Cardiac fibroblast (primary cell): ENCODE measurements at places on chromosomes 6 and 20.

DNA sequence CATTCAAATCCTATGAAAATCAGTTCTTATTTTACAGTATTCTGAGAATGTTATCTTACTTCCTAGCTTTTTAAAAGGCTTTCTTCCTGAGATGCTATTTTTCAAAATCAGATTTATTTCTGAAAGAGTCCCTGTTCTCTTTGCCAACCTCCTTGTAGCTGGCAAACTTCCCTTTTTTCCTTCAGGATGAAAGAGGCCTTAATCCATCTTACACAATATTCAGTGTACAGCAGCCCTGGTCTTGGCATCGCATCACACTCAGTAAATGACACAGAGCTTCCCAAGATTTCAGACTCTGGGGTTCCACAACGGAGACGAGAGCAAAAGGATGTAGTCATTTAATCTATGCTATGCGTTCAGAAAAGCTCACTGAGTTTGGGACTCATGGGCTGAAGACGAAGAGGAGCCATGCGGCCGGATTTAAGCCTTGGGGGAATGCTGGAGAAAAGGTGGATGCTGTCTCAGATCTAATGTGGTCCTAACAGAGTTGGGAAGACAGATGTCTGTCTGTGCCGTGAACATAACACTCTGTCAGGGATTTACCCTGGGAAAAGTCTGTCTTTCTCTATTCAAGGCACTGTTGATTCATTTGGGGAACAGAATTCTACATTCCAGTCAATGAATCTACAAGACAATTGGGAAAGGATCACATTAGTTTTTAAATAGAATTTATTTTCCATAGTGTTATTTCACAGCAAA, 616.4 kb upstream of the AGPAT4 start:
- peak; percentile 6 for DNase-seq

- no peak for DNase-seq
These were observed 34.3 kb downstream of the RPRD1B start for GRCh38 chr20:38067717-38068365.

DNA sequence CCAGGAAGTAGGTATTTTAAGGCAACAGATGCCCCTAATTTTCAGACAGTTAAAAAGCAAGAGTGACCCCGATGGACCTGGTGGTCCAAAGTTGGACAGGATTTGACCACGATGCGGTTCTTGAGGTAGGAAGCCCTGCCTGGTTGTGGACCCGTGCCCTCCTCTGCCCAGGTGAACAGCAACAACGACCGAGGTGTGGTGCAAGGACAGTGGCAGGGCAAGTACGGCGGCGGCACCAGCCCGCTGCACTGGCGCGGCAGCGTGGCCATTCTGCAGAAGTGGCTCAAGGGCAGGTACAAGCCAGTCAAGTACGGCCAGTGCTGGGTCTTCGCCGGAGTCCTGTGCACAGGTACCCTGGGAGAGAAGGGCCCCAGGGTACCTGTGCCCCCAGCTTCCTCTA, 18.7 kb downstream of the TGM6 start:
- DNase-seq: no peak

DNA sequence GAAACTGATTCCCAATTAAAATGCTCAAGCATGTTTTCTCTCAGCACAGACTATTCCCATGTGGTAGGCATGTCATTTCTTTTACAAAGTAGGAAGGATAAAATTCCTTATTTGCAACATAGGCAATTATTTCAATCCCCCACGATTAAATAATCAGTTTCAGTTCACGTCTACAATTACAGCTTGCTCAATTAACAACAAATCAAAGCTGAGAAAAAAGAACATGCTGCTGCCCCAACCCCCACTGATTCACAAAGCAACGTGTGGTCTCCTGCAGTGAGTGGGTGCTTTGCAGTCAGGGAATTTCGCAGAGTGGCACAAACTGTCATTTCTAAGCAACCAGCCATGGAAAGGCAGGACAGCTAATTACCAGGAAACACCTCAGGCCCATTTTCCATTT, 17.0 kb downstream of the RNASET2 start:
- no peak for DNase-seq

- DNase-seq: peak; percentile 32
These were observed 85.6 kb upstream of the SSTR4 start for GRCh38 chr20:22949331-22950109.

DNA sequence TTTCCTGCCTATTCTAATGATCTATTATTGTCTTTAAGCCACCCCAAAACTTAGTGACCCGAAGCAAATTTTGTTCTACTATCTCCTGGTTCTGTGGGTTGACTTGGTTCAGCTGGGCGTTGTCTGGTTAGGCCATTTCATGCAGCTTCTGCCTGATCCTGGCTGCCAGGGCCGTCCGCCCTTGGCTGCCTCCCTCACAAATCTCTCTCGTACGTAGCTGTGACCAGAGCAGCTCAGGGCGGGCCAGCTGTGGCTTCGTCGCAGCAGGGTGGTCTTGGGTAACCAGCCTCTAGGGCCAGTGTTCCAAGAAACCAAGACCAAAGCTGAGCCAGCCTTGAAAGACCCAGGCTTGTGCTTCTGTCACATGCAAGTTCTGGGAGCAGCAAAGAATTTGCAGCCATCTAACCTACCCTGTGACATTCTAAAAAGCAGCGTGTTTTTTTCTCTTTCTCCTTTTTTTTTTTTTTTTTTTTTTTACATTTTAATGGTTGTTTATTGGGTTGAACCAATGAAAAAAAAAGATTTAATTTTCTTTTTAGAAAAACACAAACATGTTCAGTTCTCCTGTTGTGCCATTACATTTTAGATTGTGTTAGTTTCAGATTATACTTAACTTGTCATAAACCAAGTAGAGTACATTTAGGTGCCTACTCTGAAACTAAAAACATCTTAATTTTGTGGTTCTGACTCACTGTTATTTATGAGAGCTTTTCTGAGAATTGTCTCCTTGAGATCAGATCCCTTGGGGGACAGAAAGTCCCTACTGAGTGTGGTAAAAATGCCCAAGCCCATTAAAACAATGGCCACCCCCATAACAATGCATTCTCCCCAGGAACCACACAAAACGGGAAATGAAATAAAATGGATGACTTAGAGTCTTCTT, 83.9 kb downstream of the ZDHHC14 start:
- peak; percentile 20 for DNase-seq

DNA sequence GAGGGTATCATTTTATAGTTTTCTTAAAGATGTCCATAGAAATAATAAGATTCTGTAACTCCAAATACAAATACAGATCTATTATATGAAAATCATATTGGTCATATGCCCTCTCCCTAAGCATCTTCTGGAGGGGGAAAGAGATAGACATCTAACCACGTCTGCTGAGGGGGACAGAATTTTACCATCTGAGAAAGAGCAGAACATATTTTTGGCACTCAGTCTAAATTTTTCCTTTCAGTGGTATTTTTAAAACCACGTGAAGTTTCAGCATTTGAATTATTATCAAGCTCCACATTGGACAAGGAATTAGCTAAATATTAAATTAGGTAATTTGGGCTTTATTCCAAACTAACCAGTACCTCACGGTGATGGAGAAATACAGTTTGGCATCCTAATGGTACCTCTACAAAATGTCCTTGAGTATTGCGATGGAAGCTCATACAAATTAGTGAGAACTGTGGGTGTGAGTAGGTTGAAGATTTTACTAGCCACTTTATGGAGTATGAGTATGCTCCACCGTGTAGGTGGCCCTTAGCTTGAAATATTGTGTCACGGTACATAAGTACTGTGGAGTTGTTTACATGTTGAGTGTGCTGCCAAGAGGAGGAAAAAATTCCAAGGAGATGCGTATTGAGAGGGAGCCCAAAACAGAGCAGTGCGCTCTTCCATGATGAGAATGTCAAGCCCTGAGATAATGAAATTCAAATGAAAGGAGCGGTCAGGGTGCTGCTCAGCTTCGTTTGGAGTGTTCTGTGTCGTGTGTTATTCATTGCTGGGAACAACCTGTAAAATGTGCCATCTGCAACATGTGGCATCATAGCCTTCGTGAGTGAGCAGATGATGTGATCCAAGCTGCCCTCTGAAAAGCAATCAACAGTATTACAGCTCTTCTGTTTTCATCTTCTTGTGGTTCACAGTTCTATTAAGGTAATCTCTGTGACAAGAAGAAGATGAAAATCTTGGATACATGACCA, 48.4 kb upstream of the PHACTR2 start:
- no peak for DNase-seq

GRCh38 chr6:1986454-1987243, 258.8 kb downstream of the GMDS start:
- DNase-seq: peak; percentile 13

DNA sequence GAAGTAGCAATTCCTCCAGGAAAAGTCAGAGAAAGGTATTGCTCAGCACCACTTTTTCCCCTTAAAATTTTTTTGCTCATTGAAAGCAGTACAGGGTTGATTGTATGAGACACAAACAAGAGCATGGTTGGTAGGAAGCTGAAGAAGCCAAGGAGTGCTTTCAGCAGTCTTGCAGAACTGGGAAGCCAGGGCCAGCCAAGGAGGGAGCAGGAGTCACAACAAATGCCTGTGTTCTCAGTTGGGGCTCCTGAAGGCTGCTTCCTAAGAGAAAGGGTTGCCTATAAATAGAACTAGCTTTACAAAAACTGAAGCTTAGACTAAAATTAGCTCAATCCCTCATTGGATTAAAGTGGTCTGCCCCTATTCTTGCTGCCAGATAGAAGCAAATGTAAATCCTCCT, 3.3 kb upstream of the THEMIS start:
- no peak for DNase-seq

- no peak for DNase-seq
These were observed 119.7 kb upstream of the PRDM1 start for GRCh38 chr6:105966481-105966880.

DNA sequence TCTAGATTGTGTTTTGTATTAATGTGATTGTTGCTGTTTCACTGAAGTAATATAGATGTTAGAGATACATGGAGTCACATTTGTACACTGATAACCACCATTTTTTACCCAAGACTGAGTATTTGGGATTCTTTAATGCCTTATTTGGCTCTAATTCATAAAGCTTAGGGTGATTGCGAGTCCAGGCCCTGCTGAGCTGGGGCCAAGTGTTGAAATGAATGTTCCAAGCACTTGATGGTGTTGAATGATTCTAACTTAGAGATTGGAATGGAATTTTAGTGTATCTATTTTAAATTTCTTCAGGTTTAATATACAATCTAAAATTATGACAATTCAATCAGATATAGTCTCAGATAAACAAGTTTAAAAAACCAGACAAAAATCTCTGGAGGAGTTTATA, 329.4 kb upstream of the SLC35B3 start:
- no peak for DNase-seq

DNA sequence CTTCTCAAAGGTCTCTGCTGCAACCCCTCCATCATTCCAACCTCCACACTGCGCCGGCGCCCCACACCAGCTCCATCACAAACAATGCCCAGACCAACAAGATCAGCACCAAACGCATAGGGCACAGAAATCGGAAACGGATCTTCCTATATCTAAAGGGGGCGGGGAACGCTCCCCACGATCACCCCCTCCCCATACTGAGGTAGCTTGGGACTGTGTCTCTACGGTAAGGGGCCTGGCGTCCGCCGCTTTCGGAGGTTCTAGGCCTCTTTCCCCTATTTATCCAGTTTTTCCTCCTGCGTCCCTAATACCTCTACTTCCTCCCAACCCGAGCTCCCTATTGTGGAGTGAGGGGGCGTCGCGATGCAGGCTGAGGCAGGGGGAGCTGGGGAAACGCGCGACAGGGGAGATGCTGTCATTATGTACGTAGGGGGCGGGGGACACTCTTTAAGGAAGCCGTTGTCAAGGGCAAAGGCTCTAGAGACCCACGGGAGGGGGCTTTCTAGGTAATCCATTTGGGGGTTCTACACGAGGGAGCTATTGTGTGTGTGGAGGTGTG, 909 bp downstream of the DNAAF9 start:
- peak; percentile 15 for DNase-seq

GRCh38 chr20:35767683-35768481, 3.9 kb upstream of the PHF20 start:
- peak; percentile 70 for DNase-seq

GRCh38 chr6:33958526-33959328, 154.9 kb upstream of the MLN start:
- no peak for DNase-seq

- no peak for DNase-seq
These were observed 27.9 kb downstream of the PLCG1 start for GRCh38 chr20:41165001-41165882.

- no peak for DNase-seq
These were observed 60.9 kb downstream of the COL9A1 start for GRCh38 chr6:70241991-70242420.

DNA sequence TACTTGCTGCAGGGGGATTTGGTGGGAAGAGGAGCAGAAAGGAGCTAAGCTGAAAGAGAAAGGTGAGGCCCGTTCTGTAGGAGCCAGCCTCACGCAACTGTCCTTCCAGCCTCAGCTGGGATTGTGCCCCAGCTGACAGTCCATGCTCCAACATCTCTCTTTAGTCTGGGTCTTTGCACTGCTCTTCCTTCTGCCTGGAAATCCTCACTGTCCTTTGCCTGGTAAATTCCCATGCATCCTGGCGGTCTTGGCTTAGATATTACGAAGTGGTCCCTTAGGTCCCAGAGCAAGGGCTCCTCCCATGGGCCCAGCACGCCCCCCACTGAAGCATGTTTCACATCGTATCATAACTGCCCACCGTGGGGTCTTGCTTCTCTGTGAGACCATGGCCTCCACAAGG, 52.2 kb downstream of the FGD2 start:
- DNase-seq: no peak

- DNase-seq: peak; percentile 94
These were observed 309.3 kb downstream of the PRL start for GRCh38 chr6:21987501-21987957.

DNA sequence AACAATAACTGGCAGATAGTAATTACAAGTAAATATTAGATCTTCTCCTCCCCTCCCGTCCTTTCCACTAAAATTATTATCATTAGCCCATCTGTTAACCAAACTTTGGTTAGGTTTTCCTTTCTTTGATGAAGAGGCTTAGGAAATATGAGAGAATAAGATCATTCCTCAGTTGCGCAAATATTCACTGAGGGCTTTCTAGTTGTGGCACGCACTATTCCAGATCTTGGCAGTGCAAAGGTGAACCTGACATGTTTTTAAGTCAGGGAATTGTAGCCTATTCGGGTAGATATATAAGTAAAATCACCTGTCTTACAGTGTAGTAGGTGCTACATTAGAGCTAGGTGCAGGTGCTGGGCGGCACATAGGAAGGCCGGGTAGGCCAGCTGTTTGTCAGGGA, 31.1 kb downstream of the RNF217 start:
- no peak for DNase-seq

- DNase-seq: no peak
These were observed 30.1 kb upstream of the CSNK2A1 start for GRCh38 chr20:573414-574296.

DNA sequence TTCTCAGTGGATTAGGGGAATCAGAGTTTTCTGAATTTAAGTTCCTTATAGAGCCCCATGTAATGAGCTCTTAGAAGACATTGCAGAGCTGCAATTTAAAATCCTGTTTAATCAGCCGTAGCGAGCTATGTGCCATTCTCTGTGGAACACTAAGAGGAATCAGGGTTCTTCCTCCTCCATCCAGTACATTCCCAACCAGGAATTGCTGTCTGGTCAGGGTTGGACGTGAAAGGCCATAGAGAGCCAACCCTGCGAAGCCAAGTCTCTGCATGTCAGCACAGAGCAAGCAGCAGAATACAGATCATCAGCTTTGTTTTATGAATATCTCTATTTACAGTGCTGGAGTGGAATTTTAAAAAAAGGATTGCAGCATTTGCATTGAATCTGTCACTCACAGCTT, 366.0 kb downstream of the LAMA2 start:
- DNase-seq: no peak

- DNase-seq: no peak
These were observed 32.6 kb upstream of the GRM4 start for GRCh38 chr6:34178357-34179105.
